ENCODE measurements at places on chromosomes 1 and 21.
A peak's percentile ranks its signal among the peaks of the same experiment; 100 is the strongest.

- DNase-seq: no peak
Observed at GRCh38 chr1:112061901-112062320, 72.4 kb upstream of the KCND3 start.

DNA sequence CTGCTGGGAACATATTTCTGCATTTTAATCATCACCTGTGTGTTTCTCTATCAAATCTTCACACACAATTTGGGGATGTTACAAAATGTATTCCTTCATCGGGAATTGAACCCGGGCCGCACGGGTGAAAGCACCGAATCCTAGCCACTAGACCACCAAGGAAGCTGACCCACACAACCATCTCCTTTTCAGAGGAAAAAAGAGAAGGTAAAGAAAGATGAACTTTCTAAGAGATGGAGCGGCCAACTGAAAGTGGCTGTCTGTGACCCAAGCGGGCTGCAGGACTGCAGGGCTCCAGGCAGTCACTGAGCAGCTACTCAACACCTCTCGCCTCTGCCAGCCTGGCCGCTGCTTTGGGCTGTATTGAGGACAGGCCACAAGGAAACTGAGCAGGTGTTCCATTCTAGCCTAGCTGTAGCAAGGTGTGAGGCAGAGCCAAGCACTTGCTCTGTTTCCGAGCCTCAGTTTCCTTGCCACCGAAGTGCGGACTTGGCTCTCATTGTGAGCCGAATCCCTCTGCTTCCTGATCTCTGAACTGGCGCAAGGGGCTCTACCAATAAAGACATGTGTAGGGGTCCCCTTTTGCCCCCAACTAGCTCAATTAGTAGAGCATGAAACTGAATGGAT is 156.9 kb upstream of the NBPF11 start:
- DNase-seq: no peak

- DNase-seq: no peak
Observed at GRCh38 chr1:101769520-101769919, 227.2 kb downstream of the OLFM3 start.

DNA sequence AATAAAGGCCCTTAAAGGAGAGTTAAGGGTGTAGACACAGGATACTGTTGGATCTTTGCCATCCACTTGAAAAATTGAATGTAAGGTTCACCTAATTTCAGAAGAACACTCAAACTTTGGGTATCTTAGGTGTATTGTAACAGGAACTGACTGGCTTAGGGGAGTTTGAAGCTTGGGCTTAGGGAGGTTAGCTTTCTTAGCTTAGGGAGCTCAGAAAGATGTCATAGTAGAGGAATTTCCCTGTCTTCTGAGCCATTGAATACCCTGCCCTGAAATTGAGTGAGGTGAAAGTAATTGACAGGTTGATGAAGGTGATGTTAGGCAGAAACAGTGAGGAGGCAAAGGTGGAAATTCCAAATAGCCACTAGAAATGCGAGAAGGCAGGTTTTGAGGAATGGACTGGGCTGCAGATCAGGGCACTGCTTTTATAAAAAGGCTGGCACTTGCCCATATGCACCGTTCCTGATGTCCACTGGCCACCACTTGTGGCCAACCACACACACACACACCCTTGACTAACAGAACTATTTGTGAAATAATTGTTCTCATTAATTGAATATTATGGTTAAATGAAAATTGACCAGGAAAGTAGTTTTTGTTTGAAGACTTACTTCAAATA is 16.5 kb downstream of the BACH1 start:
- no peak for DNase-seq

GRCh38 chr1:202576816-202577215 is 133.4 kb downstream of the SYT2 start:
- no peak for DNase-seq

GRCh38 chr21:45806042-45806441 is 162.5 kb downstream of the PCBP3 start:
- no peak for DNase-seq

DNA sequence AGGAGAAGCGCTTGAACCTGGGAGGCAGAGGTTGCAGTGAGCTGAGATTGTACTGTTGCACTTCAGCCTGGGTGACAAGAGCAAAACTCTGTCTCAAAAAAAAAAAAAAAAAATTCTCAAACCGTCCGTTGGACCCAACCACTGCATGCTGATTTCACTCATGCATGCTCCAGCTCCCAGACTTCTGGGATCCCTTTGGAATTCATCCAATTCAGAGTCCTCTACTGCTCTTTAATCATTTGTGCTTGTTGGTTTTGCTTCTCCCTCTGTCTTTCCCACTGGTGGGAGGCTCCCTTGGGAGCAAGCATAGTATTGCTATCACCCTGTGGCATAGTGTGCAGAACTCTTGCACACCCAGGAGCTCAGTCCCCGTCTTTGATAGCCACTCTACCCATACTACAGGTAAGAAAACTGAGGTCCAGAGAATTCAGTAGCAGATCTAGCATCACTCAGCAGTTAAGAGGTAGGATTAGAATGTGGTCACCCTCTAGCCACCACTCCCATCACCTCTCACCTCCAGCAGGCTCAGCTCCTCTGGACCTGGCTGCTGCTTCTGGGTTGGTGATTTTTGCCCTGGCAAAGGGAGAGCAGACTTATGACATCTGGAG is 3.1 kb upstream of the LMNA start:
- DNase-seq: no peak

- no peak for DNase-seq
Observed at GRCh38 chr1:106925750-106926149, 130.7 kb upstream of the PRMT6 start.

GRCh38 chr1:44225761-44226160 is 12.5 kb downstream of the DMAP1 start:
- DNase-seq: peak; percentile 7

- DNase-seq: no peak
Observed at GRCh38 chr1:14439015-14439414, 159.5 kb upstream of the KAZN start.

- no peak for DNase-seq
Observed at GRCh38 chr21:43657355-43658087, 1.8 kb downstream of the HSF2BP start.

DNA sequence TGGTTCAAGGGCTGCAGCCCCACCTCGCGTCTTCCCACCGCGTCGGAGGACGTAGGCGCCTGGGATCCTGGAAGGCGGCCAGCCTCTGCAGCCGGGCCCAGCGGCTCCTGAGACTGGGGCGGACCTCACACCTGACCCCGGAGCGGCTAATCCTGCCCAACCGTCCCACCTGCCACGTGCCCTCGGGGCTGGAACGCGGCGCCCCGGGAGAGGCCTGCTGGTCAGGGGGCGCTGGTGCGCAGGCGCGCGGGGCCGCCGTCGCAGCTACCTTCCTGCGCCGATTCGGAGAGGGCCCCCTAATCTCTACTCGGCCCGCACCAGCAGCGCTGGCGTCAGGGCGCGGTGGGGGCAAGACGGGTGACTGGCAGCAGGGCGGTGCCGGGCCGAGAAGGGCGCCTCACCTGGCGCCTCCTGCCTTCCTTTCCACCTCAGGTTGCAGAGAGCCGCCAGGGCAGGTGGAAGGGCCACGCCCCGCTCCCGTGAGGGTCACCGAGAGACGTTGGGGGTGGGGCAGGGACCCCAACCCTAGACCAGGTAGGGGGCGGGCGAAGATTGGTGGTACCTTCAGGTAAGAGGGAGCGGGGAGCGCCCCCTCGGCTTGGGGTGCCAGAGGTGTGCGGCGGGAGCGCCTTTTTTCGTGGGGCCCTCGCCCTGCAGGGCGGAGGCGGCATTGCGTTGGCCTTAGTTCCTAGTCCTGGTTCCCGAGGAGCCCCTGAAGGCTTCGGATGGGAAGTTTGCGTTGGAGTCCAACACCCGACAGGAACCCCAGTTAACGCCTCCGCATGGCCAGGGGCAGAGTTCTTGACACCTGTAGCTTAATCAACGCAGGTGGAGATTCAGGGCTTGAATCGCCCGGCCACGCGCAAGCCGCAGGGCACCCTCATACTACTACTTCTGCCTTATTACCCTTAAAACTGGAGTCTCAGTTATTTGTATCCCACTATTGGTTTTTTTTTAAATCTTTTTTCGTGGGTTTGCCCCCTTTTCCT is at the start of gene TDRD5:
Gene TDRD5 (plus strand): TSS at position 241 of the 989 bp plus-strand sequence. CDS start 784 bp downstream, outside the sequence.
- no peak for DNase-seq

DNA sequence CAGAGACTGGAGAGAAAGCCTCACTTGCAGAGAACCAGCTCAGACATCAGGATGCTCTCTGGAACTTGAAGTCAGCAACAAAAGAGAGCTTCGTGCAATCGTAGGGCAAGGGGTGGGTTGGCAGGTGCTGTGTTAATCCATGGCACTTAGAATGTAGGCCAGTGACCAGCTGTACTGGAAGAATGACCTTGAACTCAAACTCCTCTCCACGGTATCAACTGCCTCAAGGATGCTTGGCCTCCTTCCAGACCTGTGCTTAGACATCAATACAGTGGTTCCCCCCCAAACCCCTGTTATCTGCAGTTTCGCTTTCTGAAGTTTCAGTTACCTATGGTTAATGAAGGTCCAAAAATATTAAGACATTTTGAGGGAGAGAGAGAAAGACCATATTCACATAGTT is 6.5 kb downstream of the KANK4 start:
- DNase-seq: no peak

DNA sequence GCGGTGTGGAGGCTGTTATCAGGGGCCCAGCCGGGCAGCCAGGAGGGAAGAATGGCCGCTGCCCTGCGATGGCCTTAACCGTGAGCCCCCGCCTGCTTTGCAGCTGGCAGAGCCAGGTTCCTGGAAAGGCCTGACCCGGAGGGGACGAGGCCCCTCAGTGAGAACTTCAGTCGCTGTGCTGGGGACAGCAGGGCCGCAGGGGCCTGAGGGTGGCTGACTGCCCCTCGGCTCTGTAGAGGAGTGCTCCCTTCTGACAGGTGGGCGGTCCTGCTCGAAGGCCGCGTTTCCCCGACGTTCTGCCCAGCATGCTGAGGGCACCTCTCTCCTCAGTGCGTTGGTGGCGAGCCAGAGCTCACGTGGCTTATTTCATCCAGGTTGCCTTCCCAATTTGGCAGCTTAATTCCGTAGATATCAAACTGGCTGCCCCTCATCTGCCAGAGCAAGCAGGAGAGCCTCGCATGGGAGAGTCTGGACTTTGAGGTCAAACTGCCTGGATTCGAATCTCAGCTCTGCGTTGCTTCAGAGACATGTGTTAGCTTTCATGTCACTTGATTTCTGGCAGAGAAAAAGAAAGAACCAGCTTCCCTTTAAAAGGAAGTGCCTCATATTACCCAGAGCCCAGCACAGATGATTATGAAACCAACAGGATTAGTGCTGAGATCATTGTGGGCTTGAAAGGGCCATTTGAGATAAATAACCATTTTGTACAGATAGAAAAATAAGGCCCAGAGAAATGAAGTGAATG is 239.8 kb downstream of the SDCCAG8 start:
- no peak for DNase-seq

GRCh38 chr1:159122005-159122621 is 45.5 kb upstream of the AIM2 start:
- no peak for DNase-seq

DNA sequence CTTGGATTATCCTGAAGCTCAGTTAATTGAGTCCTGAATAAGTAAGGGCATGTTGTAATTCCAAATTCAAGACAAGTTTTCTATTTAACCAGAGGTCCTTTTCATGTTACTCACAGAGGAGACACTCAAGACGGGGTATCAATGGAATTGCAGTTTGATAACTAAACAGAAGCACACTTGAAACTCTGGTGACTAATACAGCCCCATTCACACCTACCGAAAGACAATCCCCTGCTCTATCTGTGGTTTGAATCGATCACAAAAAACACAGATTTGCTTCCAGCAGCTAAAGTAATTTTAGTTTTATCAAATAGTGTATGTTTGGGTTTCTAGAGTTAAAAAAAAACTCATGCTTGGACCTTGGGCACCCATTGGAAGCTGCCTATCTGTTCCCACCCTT is 60.4 kb downstream of the TEX35 start:
- DNase-seq: no peak

DNA sequence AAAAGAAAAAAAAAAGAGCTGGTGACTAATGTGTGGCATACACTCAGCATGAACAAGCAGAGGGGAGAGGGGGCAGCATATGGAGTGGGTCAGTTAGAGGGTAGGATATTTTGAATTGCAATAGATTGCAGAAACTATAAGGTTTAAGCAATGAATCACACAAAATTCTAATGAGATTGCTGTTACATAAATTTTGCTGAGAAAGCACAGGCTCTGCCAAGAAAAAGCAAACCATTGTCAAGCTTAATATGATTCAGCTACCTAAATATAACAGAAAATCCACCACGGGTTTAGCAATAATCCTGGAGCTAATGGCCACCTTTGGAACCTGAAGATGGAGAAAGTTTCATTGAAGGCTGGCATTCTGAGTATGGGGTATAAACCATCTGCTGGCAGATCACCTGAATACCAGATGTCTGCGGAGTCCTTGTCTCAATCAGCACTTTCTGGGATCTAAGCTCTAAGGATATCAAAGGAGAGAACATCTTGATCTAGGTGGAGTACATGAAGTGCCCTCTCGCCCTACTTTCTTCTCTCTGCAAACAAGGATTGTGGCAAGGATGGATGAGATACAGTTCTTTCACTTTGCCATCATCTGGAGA is 30.3 kb upstream of the ANGPTL7 start:
- DNase-seq: no peak

DNA sequence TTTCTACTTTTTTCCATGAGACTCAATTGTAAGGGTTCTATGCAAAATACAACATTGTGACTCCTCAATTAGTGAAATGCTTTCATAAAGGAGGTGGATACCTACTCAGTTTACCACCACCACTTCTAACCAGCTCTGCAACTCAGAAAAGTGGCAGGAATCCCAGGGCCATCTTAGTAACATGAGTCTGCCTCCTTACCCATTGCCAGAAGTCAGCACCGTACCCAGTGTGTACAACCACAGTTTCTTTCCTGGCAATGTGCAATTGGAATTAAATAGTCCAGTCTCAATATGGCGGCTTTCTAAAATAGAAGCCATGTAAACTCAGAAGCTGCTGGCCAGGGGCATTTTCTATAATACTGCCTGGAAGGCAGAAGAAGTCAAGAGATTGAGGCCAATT is 32.1 kb downstream of the TESK2 start:
- no peak for DNase-seq

GRCh38 chr1:67464746-67465145 is 34.5 kb upstream of the SERBP1 start:
- no peak for DNase-seq

GRCh38 chr1:175757381-175758015 is 14.1 kb upstream of the TNR start:
- no peak for DNase-seq

GRCh38 chr1:88149686-88150085 is 534.4 kb upstream of the PKN2 start:
- no peak for DNase-seq

- no peak for DNase-seq
Observed at GRCh38 chr1:3251099-3251806, 182.2 kb downstream of the PRDM16 start.

DNA sequence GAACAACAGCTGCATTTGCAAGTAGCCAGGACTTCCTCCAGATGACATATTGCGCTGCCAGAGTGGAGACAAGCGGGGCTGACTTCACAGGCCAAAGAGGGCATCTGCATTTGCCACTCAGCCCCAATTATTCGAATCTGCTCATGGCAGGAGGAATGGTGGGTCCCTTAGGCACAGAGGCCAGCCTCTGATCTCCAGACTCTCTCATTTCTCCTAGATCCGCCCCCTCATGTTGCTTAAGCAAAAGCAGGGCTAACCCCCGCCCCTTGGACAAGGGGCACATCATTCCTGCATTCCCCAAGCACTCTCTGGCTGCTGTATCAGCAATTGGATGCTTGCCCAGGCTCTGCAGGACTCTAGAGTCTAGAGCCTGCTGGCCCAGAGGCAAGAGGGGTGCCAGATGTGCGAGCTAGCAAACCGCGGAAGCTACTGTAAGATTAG is 262.4 kb downstream of the ST6GALNAC3 start:
- no peak for DNase-seq

- no peak for DNase-seq
Observed at GRCh38 chr1:147794570-147794969, 34.2 kb upstream of the GJA5 start.

Measured in activated CD8-positive, alpha-beta memory T cell treated with anti-CD3 and anti-CD28 coated beads for 24 hours (primary cell).